Peyer's patch (tissue), 4 donors: ENCODE measurements at places on chromosomes 2 and 18. TPM values are rescaled to one million over a fixed set of nuclear protein-coding genes. Genes with fewer than 3 reads are reported as not detected.

ADAM23 gene
- 0.47 TPM for total RNA-seq

BCL11A gene
- 35.4 TPM for total RNA-seq

ALPP gene
- not detected for total RNA-seq

RBMS1 gene
- total RNA-seq = 13.0 TPM

ADD2 gene
- not detected for total RNA-seq

CCDC150 gene
- total RNA-seq = 15.5 TPM

DLX2 gene
- total RNA-seq = not detected

TCF7L1 gene
- 0.35 TPM for total RNA-seq

SGPP2 gene
- total RNA-seq = 50.3 TPM

CAVIN2 gene
- 7.9 TPM for total RNA-seq

DYNC2LI1 gene
- total RNA-seq = 41.3 TPM

SP140 gene
- 99.9 TPM for total RNA-seq

ALPI gene
- total RNA-seq = 22.3 TPM

GAREM2 gene
- total RNA-seq = 0.35 TPM

EVX2 gene
- total RNA-seq = not detected

CHRND gene
- not detected for total RNA-seq

CRYGB gene
- not detected for total RNA-seq

PLGLB2 gene
- 0.95 TPM for total RNA-seq

IL1RL2 gene
- not detected for total RNA-seq

CTLA4 gene
- not detected for total RNA-seq

RAMP1 gene
- total RNA-seq = 40.1 TPM

MERTK gene
- 9.8 TPM for total RNA-seq

CMPK2 gene
- 7.4 TPM for total RNA-seq

SULT1C4 gene
- total RNA-seq = 1.3 TPM

HOXD9 gene
- 0.70 TPM for total RNA-seq
